ENCODE measurements at places on chromosomes 5 and 9.

DNA sequence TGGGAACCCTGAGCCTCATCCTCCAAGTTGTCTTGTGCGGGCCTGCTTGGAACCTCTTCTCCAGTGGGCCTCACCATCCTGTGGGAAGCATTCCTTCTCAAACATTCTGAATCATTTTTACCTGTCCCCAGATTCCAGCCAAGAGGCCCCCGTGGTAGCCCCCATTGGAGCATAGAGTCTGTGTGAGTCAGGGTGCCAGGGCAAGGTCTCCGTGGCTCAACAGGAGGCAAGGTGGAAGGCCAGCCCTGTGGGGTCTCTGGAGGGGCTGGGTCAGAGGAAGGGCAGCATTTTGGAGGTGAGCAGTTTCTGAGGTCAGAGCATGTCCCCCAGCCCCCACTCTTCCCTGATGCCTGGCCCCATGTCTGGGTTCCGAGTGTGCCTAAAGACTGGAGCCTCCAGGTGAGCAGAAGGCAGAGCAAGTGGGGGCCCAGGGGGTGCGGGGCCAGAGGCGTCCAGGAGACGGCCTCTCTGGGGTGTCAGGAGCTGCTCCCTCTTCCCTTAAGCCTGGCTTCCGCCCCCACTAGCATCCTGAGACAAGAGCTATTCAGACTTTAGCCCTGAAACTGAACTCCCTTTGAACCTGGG, 2.1 kb downstream of the CACNA1B start:
- no peak for DNase-seq

- no peak for DNase-seq
These were observed 120.9 kb upstream of the C6 start for GRCh38 chr5:41334221-41334620.

DNA sequence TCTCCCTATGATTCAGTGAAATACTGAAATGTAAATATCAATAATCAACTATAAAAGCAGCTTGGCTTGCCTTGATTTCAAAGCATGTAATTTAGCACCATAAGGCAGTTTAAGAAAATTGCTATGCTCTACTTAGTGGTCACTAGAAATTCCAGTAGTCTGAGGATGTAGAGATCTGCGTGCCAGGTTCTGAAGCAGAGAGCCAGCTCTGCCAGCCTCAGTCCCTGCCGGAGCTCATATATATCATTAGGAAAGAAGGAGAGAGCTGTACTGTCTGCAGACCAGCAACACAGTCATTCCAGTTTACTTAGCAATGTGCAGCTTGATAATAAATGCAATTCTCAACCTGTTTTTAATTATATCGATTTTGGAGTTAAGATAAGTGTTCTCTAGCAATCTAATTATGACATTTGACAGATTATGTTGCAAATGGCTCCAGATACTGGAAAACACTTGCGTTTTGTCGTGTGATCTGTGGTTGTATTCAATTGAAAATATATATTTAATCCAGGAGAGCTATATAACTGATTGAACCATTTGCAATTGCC, 540.5 kb downstream of the CTNND2 start:
- no peak for DNase-seq

- no peak for DNase-seq
These were observed 412.8 kb downstream of the NFIB start for GRCh38 chr9:13901176-13901575.

DNA sequence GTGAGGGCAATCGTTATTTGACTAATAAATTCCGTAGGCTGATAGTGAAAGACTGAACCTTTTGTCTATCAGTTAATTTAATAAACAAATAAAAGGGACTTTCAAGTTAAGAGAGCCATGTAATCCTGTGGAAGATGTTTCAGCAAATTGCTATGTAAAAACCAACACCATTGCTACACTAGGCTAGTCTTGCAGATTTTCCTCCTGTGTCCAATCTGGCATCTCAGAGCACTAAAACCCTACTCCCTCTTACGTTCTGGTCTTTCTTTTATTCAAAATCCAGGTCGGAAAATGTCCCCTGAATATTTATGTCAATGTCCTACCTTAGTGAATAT, 478.8 kb upstream of the TNC start:
- DNase-seq = no peak

GRCh38 chr9:69034071-69034470, 1.5 kb upstream of the FXN start:
- no peak for DNase-seq

DNA sequence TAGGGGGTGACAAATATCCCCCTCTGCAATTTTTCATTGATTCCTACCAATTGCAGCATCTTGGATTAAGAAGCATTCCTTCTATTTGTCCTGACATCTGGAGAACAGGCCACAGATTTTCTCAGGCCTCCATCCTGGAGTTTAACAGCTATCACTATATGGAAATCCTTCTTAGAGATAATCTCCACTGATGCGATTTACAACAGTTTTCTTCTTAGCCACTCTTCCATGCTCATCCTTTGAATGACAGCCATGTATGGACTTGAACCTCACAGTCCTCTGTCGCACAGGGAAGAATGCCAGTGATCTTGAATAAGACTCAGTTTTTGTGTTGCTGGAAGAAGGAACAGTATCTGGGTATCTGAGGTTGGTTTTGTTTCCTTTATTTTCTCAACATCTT, 73.2 kb downstream of the PGM5 start:
- DNase-seq = no peak

DNA sequence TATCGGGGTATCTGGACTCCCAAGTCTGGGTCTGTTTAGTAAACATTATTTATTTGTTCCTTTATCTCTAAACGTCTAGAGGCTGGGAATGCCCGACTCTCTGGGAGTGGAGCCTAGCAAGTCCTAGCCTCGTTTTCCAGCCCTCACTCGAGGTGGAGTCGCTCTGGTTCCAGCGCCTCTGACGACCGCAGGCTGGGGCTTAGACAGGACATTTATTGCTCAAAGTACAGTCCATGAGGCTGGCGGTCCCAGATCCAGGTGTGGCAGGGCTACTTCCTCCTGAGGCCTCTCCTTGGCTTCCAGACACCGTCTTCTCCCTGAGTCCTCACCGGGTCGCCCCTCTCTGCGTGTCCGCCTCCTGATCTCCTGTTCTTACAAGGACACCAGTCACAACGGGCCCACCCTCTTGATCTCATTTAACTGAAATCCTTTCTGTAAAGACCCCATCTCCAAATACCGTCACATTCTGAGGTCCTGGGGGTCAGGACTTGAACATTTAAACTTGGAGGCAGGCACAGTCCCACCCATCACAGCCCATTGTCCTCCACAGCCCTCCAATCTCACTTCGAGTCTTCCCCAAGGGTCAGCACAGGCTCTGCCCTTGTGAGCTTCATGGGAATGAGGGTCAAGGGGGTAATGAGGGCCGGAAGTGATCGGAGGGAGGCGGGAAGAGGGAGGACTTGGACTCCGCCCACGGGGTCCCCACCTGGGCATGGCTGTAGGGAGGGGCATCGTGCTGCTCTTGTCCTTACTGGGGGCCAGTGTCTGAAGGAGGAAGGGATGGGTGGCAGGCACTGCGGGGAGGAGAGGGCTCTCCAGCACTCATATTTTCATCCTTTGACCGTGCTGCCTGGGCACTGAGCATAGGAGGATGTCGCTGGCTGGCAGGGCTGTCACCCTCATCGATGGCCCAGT, 12.2 kb upstream of the CLPTM1L start:
- DNase-seq = no peak

GRCh38 chr9:83208065-83208850, 145.3 kb upstream of the RASEF start:
- DNase-seq = peak; percentile 28

GRCh38 chr9:97979788-97980478, 3.2 kb upstream of the ANP32B start:
- DNase-seq = no peak
